ENCODE measurements at places on chromosomes 4 and X.

DNA sequence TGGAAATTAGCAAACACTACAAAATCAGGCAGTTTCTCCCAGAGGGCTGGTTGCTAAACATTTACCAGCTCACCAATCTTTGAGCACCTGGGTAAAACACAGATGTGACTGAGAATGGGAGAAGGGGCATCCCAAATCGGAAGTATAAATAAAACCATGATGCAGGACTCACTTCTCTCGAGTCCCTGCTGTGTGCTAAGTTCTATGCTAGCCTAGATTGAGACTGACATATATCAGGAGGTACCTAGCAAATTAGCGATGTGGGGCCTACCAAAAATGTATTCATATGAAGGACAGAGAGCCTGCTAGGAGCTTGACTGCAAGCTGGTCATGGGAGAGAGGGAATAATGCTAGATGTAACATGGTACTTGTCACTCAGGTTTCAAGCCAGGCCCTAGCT lies 171.9 kb upstream of the PGRMC2 start:
- DNase-seq: no peak

DNA sequence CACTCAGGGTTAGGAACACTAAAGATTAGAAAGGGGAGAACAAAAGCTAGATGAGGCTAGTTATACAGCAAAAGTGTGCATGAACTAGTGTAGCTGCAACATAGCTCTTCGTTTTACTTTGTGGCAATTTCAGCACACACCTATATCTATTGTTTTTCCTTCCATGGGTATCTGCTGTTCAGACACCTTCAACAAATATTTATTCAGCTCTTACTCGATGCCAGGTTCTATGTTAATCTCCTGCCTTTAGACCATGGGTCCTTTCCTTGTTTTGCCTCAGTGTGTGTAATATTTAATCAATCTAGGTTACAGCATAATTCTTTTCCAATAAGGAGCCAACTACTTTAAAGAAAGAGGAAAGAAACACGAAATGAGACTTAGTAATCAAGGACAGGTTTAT lies 10.4 kb upstream of the FAM9A start:
- no peak for DNase-seq

DNA sequence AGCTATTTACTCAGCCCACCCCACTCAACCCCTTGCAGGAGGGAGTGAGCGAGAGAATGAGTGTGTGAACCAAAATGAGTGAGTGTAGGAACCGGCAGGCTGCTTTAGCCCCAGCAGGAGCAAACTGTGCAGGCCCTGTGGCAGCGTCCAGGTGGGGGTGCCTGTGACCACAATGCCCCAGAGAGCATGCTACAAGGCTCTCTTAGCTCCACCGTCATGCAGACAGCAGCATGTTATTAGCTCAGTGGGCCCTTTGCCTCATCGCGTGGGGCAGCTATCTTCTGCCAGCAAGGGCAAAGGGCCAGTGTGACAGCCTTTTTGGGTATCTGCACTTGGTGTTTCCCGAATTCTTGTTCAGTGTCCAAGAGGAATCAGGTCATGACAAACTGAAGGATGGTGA lies 271.3 kb downstream of the GPM6A start:
- no peak for DNase-seq

DNA sequence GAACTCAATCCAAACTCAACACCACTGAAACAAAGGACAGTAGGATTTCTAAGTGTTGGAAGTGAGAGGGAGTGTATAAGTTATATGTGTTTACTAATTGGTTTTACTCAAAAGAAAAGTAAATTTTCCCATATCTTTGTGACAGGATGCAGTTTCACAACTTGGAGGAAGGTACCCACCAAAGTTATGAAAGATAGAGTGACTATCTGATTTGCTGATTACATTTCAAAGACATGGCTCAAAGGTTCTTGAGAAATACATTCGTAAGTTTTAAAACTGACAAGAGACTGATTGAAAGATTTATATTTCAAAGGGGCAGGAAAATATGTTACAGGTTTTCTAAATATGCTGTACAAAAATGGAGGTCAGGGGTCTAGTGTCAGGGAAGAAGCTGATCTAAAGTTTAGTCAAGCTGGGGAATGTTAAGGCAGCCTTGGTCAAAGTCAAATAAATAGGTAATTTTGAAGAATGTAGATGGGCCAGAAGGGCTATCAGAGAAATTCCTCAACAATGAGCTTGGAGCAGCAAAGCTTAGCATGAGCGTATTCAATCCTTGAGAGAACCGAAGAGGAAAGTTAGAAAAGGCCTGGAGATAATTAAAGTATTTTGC lies 9.7 kb upstream of the COMMD8 start:
- no peak for DNase-seq

Measured in effector CD4-positive, alpha-beta T cell (primary cell).